ENCODE measurements at places on chromosomes 4 and X.

DNA sequence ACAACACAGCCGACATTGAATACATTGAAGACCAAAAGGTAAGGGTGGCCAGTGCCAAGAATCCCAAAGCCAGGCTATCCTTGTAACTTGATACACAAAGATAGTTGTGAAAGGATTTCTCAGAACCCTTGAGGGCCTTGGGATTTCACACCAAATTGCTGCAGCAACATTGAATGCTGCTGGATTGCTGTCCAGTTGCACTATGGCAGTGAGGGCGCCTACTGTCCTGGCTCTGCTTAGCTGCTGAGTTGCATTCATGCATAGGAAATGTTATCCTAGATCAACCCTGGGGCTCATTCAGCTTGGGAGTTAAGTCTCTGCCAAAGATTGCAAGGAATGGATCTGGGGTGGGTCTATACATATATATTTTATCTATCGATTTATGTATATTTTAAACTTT, 38.7 kb downstream of the LONRF3 start:
- no peak for DNase-seq

DNA sequence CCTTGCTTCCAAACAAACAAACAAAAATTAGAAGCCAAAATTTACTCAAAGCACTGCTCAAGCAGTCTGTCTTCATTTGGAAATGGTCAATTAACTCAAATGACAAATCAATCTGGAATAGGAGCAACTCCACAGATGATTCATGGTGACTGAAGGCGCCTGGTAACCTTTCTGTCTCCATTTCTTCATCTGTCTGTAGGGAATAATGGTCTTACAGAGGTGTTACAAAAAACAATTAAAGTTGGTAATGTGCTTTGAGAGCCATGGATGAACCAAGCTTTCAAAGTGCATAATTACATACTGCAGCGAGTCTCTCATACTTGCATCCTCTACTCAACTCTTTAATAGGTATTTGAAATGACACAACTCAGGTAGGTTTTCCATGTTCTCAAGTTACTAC, 38.3 kb upstream of the STAG2 start:
- DNase-seq: no peak

- DNase-seq: no peak
Measured at GRCh38 chrX:22534643-22535042, 261.9 kb downstream of the CBLL2 start.

GRCh38 chrX:135178636-135179035, 7.4 kb upstream of the CT55 start:
- DNase-seq: no peak

GRCh38 chr4:103074744-103075434, 1.7 kb downstream of the SLC9B2 start:
- DNase-seq: no peak

DNA sequence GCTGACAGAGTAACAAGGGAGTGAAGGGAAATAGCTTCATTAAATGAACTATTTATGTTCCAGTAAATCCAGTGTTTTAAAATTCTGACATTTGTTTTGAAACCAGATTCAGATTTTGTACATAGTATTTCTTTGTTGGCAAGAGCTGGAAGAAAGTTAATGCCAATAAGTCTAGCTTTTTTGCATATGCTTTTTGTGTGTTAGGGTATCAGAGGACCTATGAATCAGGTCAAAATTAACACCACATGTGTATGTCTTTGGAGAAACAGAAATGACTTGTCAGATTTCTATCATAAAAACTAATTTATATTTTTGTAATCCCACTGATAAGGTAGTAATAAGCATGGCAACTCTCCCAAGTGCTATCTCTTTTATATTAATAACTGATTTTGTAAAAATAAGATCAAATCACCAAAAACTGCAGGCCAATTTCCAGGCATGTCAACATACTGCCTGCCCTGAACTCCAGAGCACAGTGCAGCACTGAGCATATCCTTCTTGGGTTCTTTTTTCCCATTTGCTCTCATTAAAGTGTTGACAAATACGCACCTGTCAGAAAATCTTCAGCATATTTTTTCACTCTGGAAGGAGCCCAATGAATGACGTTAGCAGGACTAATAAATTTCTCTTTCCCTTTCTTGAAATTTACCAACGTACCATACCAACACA, 65.5 kb downstream of the SH3RF1 start:
- DNase-seq: no peak

DNA sequence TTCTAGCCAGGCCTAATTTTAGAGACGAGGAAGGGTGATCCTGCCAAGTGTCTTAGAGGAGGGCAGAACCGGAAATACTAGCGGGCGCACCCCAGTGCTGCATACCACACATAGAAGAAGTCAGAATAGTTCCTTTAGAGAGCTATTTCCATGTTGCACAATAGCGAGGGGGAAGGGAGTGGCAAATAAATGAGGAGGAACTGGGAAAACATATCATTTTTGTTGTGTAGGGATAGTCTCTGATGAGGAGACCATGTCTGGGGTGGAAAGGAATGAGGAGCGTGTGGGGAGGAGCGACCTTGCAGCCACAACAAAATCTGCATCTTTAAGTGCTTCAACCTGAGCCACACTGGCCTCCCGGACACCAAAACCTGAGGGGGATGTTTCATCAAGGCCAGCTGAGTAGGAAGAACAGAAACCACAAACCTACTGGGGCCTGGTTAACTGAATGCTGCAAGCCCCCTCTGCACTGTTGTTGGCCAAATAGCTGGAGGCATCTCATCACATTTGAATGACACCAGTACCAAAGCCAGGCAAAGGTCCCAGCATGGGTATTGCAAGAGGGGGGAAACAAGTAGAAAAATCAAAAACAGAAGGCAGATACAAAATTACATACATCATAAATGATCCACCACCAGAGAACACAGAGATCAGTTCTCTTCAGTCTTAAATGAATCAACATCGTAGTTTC, 26.7 kb upstream of the C1QTNF7 start:
- DNase-seq: no peak

DNA sequence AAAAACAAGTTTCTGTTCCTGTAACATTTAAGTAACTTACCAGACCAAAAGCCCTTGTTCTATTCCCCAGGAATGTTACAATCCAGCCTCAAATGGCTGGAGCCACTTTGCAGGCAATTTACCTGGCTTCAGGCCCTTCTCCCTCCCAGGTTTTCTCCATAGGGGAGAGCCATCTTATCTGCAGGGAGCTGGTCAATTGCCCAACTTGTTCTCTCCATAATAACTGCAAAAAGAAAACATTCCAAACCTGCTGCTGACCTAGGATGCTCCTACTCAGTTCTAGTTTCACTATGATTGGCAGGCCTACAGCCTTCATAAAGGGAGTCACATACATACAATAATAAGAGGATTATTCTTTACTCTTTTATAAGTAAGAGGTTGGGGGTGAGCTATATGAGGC, 670.7 kb downstream of the PCDH7 start:
- DNase-seq: no peak

- DNase-seq: no peak
Measured at GRCh38 chrX:17706676-17707075, 30.6 kb upstream of the SCML1 start.

- DNase-seq: no peak
Measured at GRCh38 chr4:180423712-180424057, 1819.5 kb upstream of the TENM3 start.

DNA sequence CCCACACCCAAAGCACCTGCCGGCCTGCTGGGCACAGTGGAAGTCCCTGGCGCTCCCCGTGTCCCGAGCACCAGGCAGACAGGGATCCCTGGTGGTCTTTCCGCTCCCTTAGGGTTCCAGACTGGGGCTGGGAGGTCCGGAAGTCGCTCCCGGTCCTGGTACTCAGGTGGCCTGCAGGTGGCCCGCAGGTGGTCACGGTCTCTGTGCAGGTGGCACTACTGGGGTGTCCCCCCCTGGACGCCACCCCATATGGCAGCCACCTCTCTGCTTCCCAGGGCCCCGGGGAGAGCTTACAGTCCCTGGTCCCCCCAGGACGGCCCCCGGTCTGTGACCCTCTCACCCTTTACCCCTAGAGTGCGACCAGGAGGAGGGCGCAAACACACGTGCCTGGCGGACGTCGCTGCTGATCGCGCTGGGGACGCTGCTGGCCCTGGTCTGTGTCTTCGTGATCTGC, 13.6 kb downstream of the SLC25A6 start:
- DNase-seq: no peak

- no peak for DNase-seq
Measured at GRCh38 chr4:158821228-158821971, 52.6 kb downstream of the FNIP2 start.

GRCh38 chr4:99161373-99162099, 17.4 kb upstream of the ADH4 start:
- no peak for DNase-seq

GRCh38 chrX:111581086-111581485, 69.6 kb downstream of the SERTM2 start:
- no peak for DNase-seq

DNA sequence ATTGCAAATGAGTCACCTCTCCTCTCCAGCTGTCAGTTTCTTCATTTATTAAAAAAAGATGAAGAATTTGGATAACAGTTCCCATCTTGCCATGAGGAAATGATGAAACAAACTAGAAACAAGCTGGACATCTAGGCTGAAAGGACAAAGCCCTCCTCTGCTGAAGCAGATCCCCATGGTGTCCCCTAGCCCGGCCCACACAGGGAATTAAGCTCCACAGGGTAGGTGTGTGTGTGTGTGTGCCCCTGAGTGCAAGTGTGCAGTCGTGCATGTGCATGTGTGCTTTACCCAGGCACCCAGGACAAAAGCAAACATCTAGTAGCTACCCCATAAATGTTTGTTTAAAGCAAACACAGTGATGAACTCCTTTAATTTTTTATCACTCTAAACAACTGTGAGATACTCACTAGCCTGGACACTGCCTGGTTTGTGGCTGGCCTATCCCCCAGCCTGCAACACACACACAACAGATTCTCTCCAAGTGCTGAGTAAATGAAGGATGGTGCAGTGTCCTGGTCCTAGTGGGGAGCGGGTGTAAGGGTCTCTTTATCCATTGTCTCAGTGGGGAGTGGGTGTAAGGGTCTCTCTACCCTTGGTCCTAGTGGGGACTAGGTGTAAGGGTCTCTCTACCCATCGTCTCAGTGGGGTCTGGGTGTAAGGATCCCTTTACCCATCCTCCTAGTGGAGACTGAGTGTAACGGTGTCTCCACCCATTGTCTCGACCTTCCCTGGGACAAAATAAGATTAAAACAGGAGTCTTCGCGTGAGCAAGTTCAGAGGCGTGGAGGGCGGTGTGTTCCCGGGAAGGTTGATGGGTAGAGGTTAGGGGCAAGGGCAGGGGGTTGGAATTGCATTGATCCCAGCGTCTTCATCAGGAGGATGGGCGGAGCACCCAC, 688 bp upstream of the EVC start:
- DNase-seq: no peak

- peak; percentile 19 for DNase-seq
Measured at GRCh38 chr4:183721207-183722081, 62.4 kb downstream of the TRAPPC11 start.

DNA sequence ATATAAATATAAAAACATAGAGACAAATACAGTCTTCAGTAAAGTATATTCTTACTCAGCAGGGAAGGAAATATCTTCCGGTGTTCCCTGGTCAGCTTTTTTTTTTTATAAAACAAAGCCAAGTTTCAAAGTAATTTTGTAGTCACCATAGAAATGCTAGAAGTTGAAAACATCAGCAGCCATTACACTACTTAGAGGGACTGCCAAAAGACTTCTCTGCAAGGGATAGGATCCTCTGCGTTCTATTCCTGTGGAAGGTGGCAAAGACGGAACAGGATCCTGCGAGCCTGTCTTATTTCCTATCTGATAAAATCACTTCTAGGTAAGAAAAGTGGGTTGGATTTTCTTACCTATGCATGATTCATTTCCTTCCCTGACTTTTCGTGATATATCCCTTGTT, 19.4 kb downstream of the CLDN22 start:
- DNase-seq: no peak

DNA sequence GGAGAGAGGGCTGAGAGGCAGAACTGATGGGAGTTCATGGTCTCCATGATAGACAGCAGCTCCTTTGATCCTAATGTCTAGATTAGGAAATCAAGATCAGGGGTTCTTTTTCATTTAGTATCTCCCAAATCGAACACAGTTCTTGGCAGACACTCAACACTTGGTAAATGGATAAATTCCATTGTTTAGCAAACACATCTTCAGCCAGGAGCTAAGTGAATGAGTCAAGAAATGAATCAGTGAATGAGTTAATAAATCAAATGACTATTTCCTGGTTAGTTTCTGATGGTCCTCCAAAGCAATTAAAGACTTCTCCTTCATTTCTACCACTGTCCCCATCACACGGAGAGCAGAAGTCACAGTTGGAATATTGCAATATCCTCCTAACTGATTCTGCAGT, 120.0 kb upstream of the SHISA3 start:
- no peak for DNase-seq

DNA sequence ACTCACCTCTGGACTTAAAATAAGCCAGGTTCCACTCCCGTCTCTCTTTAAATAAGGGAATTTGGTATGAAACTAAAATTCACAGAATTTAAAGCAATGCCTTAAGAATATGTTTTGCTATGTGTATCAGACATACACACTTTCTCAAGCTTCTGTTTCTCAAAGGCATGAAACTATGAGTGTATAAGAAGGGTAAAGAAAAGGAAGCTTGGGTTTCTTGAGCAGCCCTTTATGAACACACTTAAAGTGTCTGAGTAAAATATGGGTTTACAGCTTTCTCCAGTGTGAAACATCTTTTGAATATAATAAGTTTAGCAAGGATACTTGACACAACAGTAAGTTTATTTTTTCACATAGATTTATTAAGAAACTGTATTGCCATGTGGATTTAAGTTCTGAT, 370.5 kb downstream of the TMA16 start:
- no peak for DNase-seq

GRCh38 chrX:48715072-48715471, 18.5 kb downstream of the SUV39H1 start:
- DNase-seq: no peak

GRCh38 chr4:22019676-22020075, 71.1 kb upstream of the KCNIP4 start:
- no peak for DNase-seq

GRCh38 chrX:45479835-45480422, 279.3 kb upstream of the DIPK2B start:
- no peak for DNase-seq

GRCh38 chrX:44099366-44099765, 126.2 kb upstream of the NDP start:
- DNase-seq: no peak

- no peak for DNase-seq
Measured at GRCh38 chrX:12378706-12379105, 240.4 kb downstream of the FRMPD4 start.

- DNase-seq: no peak
Measured at GRCh38 chrX:94830717-94831116, 1156.7 kb downstream of the FAM133A start.

- no peak for DNase-seq
Measured at GRCh38 chr4:79065262-79065661, 126.0 kb upstream of the PAQR3 start.

- DNase-seq: no peak
Measured at GRCh38 chr4:31220921-31221320, 500.8 kb downstream of the PCDH7 start.

GRCh38 chr4:144575181-144575580, 70.8 kb upstream of the HHIP start:
- DNase-seq: no peak

GRCh38 chr4:145075742-145076468, 22.1 kb downstream of the ANAPC10 start:
- DNase-seq: no peak

Measured in activated CD8-positive, alpha-beta memory T cell treated with anti-CD3 and anti-CD28 coated beads for 1 hour (primary cell).